ENCODE measurements at places on chromosomes 5 and 9.

DNA sequence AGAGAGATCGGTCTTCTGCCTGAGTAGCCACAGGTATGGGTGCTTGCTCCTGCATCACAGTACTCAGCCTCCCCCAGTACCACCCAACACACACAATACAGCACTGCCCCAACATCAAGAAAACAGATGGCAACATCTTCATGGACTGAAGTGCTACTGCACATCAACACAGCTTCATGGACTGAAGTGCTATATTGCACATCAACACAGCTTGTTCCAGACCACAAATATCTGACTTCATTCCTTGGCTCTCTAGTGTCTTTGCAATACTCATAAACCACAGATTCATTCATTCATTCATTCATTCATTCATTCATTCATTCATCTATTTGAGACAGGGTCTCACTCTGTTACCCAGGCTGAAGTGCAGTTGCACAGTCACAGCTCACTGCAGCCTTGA is 31.1 kb upstream of the PCA3 start:
- DNase-seq, result no peak

DNA sequence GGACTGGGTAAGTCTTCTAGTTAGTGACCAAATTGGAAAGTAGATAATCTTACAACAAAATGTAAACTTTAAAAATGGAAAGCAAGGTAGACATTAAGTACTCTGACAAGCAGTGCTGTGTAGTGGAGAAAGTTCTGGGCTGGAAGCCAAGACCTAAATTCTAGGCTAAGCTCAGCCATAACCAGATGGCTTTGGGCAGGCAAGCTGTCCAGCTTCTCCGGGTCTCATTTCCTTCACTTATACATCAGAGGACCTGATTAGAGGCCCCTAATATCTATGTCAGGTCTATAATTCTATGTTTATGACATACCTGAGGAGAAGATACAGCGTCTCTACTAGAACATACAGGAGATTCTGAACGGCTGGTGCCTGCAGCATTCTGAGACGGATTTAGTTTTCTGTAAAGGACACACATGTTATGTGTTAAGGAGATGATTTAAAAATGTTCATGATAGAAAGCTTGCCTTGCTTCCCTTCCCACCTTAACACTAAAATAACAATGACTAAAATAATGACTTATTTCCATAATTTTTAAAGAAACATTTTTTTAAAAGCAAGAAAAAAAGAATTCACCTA is 61.2 kb downstream of the ELL2 start:
- no peak for DNase-seq

DNA sequence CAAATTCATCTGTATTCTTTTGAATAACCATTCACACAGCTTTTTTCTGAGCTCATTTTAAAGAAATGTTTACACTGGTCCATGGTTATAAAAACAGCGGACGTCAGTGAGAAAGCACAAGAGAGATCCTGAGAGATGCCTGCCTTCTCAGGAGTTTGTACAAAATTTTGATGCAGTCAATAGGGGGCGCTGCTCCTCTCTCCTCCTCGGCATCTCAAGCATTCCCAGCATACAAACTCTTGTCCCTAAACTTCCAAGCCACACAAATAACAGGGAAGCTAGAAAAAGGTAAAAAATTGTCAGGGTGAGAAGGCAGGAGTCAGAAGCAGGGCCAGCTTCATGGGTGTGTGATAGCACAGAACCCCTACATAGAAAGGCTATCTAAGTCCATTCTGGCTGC is 11.2 kb upstream of the CCDC152 start:
- DNase-seq, result no peak

DNA sequence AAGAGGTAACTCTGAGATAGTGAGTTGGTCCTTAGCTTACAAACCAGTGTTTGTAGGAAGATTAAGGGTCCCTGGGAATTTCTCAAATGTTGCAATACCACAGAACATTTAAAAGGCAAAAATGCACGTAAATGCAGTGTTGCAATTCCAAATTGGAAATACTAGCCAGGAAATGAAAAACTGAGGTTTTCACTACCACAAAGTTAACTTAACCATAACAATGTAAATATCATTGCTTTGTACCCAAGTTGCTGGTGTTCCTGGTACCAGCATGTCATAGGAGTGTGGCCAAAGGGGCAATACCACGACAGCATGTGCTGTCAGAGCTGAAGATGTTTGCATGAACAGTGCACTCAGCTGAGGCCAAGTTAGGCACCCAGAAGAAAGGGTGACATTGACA is 382.9 kb downstream of the GLIS3 start:
- DNase-seq, result no peak

- DNase-seq, result no peak
Measured at GRCh38 chr5:138954257-138955012, 79.3 kb upstream of the LRRTM2 start.

- no peak for DNase-seq
Measured at GRCh38 chr5:160420331-160420610, 1.4 kb upstream of the PTTG1 start.

DNA sequence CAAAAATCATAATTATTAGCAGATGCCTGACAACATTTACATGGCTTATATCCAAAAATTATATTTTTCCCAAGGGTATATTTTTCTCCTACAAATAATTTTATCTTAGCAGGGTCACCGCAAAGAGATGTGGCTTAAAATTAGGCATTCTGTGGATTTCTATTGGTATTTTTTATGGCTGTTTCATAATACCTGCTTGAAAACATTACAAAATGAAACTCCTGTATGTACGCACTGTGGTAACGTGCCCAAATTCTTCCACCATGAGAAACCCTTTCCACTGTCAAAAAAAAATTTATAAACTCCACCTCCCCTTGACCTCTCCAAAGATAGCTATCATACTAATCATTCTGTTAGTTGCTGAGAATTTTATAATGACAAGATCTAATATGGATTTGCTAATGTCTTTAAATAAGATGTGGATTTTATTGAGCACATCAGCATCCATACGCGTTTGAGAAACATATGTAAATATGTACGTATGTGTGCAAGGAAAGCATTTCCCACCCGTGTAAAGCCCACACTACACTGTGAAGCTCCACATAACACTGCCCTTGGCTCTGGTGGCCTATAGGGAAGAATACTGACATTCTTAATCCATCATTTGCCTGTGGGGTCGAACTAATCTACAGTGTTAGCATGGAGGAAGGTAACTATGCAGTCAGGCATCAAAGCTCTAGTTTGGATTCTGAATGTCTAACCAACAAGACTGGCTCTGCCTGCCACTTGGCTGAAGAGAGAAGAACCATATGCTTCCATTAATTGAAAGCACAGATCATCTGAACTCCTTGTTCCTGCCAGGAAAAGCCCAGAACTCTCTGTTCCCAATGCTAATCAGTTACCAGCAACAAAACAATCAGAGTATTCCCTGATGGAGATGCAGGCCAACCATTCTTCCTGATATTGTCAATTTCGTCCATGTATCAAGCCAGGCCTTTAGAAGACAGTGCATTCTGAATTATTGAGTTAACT is 244.7 kb downstream of the SPOCK1 start:
- no peak for DNase-seq

DNA sequence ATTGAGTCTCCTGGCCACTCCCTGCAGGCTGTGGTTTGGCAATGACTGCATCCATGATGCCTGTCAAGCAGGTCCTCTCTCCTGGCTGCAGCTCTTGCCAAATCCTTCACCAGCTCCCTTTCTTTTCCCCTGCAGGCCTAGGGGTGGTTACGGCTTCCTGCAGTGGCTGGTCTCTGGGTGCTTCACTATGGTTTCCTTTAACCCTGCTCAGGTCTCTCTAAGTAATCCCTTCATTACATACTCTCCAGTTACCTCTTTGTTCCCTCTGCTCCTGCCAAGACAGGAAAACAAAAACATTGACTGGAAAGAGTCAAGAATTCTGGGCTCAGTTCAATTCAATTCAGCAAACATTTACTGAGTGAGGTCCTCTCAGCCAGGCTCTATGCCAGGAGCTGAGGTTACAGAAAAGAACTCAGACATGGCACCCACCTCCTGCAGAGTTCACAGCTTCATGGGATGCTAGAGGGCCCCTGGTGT is 19.8 kb upstream of the PTPN3 start:
- DNase-seq, result no peak

- no peak for DNase-seq
Measured at GRCh38 chr5:156331181-156331580, 4.2 kb downstream of the SGCD start.

DNA sequence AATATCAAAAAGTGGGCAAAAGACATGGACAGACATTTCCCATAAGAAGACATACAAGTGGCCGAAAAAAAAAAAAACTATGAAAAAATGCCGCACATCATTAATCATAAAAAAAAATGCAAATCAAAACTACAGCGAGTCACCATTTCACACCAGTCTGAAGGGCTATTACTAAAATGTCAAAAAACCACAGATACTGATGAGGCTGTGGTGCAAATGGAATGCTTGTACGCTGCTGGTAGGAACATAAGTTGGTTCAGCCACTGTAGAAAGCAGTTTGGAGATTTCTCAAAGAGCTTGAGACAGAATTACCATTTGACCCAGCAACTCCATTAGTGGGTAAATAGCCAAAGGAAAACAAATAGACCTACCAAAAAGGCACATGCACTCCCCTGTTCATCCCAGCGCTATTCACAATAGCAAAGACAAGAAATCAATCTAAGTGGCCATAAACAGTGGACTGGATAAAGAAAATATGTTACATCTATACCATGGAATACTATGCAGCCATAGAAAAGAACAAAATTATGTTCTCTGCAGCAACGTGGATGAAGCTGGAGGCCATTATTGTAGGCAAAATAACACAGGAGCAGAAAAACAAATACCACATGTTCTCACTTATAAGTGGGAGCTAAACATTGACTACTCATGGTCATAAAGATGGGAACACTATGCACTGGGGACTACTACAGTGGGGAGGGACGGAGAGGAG is 110.6 kb upstream of the BOD1 start:
- DNase-seq, result no peak

DNA sequence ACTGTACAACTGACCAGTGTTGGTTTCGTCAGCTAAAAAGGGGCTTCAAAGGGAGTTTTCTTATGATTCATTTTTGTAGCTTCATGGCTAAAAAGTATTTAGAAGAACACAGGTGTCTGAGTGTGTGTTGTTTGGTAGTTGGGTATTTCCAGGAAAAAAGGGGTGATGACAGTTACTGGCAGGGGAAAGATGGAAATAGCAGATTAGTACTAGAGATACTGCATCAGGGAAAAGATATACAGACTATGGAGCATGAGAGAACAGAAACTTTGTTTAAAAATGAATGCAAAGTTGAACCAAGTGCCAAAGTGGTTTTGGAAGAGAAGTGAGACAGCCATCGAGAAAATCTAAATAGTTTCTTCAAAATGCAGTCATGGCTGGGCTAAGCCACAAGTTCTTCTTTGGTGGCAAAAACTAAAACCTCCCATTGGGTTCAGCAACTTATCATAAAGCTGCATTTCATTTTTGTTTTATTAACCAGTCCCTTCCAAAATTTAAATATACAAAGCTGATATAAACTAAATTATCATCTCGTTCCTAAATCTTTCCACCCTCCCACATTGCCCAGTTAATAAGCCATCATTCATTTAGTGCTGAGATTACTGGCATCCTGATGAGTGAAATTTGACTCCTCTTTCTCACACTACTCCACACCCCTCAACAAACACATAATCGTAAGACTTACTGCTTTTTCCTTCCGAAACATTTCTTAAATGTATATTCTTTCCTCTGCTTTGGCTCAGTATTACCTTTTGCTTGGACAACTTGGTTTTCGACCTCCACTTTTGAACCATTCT is 33.5 kb downstream of the ELL2 start:
- DNase-seq, result no peak

GRCh38 chr5:169204788-169205400 is 96.0 kb downstream of the SLIT3 start:
- DNase-seq, result no peak

- no peak for DNase-seq
Measured at GRCh38 chr5:150253416-150254208, 36.0 kb downstream of the CAMK2A start.

GRCh38 chr9:116987721-116988485 is 300.8 kb downstream of the TRIM32 start:
- DNase-seq, result no peak

GRCh38 chr9:122307061-122307460 is 42.4 kb downstream of the MRRF start:
- no peak for DNase-seq

DNA sequence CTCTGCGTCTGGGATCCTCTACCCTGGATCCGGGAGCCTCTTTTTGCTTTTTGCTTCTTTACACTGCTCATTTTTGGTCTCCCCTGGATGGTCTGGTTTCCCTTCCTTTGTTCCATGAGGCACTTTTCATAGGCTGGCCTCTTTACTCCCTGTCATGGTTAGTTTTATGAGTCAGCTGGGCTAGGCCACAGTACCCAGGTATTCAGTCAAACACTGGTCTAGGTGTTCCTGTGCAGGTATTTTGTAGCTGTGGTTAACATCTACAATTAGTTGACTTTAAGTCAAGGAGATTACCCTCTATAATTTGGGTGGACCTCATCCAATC is 17.5 kb downstream of the ANKRD33B start:
- no peak for DNase-seq

- DNase-seq, result no peak
Measured at GRCh38 chr5:1172007-1172581, 29.3 kb upstream of the SLC6A19 start.

- DNase-seq, result no peak
Measured at GRCh38 chr5:88394536-88395175, 126.0 kb upstream of the TMEM161B start.

DNA sequence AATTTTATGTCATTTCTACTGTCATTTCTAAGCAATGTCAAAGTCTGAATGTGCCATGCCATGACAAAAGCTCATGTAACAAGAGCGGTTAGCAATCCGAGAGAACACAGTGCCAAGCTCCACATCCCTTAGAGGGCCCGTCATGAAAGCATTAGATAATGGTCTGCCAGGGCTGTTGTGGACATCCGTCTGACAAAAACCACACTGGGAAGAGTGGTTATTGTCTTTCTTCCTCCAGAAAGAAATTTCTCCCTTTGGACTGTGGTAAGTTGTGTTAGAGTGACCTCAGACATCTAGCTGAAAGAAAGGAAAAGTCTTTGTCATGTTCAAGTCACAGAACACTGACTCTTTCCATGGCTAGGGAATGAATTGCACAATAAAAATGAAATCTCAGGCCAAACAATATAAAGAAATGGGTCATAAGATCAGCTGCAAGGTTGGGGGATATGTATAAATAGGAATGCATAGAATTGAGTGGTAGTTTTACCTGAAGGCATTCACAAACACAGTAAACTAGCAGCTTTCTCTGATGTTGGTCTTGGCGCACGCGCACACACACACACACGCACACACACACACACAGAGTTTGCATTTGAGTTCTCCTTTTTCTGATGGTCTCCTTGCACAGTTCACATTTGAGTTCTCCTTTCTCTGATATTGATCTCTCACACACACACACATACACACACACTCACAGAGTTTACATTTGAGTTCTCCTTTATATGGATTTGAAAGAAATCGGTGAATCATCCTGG is 5.3 kb downstream of the SLC1A3 start:
- DNase-seq, result no peak

- DNase-seq, result no peak
Measured at GRCh38 chr5:54171645-54172384, 138.6 kb downstream of the ARL15 start.

DNA sequence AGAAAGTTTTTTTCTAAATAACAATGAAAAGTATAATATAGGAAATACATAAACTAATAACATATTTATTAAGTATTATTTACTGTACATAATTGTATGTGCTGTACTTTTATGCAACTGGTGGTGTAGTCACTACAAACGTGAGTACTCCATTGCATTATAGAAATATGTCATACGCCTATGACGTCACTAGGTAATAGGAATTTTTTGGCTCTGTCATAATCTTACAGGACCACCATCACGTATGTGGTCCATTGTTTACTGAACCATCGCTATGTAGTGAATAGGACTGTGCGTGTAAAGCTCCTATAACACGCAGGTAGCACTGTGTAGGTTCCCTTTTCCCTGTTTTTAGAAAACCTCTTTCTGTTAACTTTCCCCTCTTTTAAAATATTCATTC is 255.0 kb downstream of the SH3GL2 start:
- DNase-seq, result no peak

All from T follicular helper cell (primary cell).